ENCODE measurements at places on chromosomes 12 and 14. TPM values are rescaled to one million over a fixed set of nuclear protein-coding genes. Genes with fewer than 3 reads are reported as not detected.

Gene TAS2R9
- total RNA-seq, result not detected

Gene CDCA3
- 32.5 TPM for total RNA-seq

Gene NANOG
- not detected for total RNA-seq

Gene DTX1
- 0.29 TPM for total RNA-seq

DNA sequence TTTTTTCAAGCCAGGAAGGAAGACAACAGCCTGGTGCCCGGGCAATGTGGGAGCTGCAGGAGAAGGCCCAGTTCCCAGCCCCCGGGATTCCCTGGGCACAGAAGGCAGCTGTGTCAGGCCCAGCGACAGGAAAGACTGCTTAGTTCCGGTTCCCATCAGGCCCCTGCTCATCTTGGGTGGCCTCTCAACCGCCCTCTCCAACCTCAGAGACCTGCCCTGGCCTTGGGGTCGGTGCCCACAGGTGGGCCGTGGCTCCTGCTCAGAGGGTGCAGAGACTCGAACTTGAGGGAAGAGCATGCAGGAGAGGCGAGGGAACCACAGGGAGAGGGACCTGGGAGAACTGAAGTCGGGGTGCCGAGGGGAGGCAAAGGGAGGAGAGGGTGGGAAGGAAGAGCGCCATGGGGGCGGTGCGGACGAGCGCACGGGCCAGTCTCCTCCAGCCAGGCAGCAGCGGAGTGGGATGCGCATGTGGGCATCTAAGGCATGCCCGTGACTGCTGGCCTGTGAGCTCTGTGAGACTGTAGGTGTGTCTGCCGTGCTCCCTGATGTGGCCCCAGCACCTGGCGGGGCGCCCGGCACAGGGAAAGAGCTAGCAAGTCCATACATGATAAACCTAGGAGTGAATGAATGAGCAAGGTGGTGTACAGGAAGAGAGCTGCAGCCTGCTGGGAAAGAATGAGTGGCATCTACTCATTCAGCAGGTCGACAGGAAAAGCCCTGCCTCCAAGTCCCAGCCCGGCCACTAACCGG is 42.7 kb downstream of the SSH1 start:
- no peak overlapping the region for H3K4me3 ChIP-seq
- H3K27ac ChIP-seq, result no peak overlapping the region
- peaks cover 10% of the 10 kb centered on the region for H3K36me3 ChIP-seq
- no peak for DNase-seq
- H3K27me3 ChIP-seq, result no peaks in the 10 kb centered on the region

DNA sequence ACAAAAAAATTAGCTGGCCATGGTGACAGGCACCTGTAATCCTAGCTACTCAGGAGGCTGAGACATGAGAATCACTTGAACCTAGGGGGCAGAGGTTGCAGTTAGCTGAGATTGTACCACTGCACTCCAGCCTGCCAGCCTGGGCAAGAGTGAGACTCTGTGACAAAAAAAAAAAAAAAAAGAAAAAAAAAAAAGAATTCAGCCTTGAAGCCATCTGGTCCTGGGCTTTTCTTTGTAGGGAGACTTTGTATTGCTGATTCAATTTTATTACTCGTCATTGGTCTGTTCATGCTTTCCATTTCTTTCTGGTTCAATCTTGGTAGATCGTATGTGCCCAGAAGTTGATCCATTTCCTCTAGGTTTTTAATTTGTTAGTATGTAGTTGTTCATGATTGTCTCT is 243.1 kb downstream of the RAD51B start:
- H3K4me1 ChIP-seq, result no peaks in the 10 kb centered on the region
- no peak overlapping the region for H3K4me3 ChIP-seq
- no peak for DNase-seq
- no peak overlapping the region for H3K27ac ChIP-seq
- no peaks in the 10 kb centered on the region for H3K36me3 ChIP-seq

DNA sequence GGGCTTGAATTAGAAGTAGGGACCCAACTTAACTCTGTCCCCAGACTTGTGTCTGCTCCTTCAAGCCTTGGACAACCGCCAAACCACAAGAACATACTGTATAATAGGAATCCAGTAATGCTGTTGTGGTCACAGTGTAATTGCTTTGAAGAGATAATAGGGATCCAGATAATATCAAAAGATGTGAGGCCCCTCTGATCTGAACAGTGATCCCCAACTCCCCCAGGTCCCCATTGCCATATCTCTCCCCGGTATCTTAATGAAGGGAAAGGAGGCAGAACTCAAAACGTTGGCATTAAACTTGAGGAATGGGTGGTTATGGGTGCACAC is 8.5 kb upstream of the PLEKHH1 start:
- H3K27me3 ChIP-seq, result peaks cover 80% of the 10 kb centered on the region
- no peak overlapping the region for H3K4me3 ChIP-seq
- H3K36me3 ChIP-seq, result no peaks in the 10 kb centered on the region
- no peak for DNase-seq

GRCh38 chr12:53561590-53561953 is 54.3 kb upstream of the NPFF start:
- H3K27ac ChIP-seq, result peak overlapping the region; percentile 73
- H3K27me3 ChIP-seq, result no peaks in the 10 kb centered on the region
- H3K4me1 ChIP-seq, result peaks cover 41% of the 10 kb centered on the region
- no peak for DNase-seq
- H3K4me3 ChIP-seq, result no peak overlapping the region

DNA sequence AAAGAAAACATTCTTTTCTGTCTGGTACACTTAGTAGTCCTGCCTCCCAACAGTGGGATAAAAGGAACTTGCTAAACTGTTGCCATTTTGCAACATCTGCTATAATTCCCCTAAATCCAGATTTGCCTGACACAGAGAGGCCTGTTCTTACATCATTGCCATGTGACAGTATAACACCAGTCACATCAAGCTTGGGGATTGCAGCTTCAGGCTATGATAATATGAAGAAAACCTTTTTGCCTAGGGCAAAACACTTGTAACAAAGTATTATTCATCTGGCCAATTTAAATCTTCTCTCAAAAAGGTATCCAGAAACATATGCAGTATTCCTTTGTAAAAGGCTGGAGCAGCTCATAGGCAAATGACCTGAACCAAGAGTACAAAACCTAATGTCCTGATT is 80.9 kb upstream of the OTX2 start:
- H3K4me3 ChIP-seq, result no peak overlapping the region
- H3K27me3 ChIP-seq, result peaks cover 18% of the 10 kb centered on the region
- no peaks in the 10 kb centered on the region for H3K4me1 ChIP-seq
- H3K27ac ChIP-seq, result no peak overlapping the region
- no peak for DNase-seq

DNA sequence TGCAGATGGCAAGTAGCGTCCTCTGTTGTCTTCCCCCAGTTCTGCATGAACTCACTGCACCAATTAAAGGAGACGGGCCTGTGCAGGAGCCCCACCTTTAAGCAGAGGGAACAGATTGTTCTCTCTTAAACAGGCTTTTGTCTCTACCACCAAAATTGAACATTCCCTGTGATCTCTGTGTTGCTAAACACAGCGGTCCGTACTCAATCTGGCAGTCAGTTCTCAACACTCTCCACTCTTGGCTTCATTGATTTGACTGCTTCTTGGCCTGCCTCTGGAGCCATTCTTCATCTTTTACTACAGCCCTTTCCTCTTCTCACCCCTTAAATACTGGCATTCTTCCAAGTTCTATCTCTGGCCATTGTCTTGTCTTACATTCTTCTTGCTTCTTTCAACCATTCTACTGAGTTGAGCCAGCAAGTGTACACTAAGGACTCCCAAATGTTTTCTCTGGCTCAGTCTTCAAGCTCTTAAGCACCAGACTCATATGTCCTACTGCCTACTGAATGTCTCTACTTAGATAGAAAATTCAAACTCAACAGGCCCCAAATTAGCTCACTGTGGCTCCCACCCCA is 8.0 kb upstream of the NT5DC3 start:
- peaks cover 10% of the 10 kb centered on the region for H3K27me3 ChIP-seq
- H3K4me3 ChIP-seq, result no peak overlapping the region
- no peaks in the 10 kb centered on the region for H3K36me3 ChIP-seq
- H3K27ac ChIP-seq, result no peak overlapping the region
- DNase-seq, result no peak
